ENCODE measurements at places on chromosomes 11 and 22.
A peak's percentile ranks its signal among the peaks of the same experiment; 100 is the strongest.

DNA sequence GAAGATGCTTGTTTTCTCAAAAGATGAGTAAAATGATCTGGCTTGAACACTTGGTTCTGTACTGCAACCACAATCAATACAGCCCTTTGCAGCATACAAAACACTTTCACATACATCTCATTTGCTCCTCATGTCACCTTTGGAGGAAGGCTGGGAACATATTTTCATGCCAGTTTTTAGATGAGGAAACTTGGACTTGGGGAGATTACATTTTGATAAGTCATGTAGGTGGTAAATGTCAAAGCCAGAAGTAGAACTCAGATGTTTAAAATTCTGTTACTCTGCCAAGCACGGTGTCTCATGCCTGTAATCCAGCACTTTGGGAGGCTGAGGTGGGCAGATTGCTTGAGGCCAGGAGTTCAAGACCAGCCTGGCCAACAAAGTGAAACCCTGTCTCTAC lies 121.8 kb downstream of the MICAL2 start:
- DNase-seq = no peak

DNA sequence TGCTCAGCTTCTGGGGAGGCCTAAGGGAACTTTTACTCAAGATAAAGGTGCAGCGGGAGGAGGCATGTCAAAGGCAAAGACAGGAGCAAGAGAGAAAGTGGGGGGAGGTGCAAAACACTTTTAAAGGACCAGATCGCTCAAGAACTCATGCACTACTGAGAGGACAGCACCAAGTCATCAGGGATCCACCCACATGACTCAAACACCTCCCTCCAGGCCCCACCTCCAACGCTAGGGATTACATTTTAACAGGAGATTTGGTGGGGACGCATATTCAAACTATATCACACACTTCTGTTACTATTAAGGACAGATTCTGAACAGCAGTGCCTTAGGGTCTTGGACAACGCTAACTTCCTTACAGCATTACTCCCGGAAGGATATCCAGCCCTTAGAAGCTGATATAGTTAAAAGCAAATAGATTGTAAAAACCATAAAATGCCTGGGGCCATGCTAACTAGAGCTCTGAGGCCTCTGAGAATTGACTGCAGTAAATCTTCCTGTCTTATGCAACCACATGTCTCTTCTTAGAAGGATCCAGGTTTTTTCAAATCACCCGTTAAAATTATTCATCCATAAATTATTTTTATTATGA lies 16.7 kb upstream of the ZC3H12C start:
- DNase-seq = no peak

DNA sequence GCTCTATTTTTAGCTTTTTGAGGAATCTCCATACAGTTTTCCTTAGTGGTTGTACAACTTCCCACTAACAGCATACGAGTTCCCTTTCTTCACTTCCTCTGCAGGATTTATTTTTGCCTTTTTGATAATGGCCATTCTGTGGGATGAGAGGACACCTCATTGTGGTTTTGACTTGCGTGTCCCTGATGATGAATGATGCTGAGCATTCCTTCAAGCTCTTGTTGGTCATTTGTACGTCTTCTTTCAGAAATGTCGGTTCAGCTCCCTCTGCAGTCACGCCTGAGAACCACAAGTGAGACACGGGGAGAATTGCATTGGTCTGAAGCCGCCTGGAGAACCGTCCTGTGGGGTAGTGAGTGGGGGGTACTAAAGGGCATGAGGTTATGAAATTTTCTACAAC lies 2.0 kb upstream of the KRTAP5-10 start:
- DNase-seq = peak; percentile 68

- DNase-seq = peak; percentile 43
Measured at GRCh38 chr22:19290400-19291217, 910 bp downstream of the CLTCL1 start.

DNA sequence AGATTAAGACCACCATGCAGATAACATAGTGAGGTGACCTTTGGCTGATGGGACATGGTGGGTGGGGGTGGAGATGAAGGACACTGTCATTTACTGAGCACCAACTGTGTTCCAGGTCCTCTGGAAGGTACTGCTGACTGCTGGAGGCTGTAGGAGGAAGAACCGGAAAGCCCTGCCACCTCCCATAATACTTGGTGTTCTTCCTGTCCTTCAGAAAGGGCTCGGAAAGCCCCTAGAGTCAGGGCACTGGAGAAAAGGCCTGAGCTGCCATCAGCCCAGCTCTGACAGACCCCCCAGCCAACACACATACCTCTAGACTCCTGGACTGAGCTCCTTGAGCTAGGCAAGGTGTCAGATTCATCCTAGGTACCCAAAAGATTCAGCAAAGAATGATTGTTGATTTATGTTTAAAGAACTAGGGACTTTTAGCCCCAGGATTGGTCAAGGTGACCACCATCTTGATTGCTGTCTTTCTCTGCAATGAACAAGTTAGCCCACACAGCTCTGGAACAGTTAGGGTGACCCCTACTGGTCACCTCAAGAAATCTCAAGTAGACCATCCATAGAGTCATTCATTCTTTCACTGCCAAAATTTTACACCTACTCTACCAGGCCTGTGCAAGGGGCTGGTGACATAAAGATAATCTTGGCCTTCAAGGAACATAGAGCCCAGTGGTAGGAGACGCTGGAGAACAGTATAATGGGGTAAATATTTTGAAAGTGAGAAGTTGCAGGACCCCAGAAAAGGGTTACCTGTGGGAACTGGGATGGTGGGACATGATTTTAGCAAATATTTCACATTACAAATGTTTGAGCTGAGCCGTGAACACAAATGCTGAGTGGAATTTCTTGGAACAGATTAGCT lies 39.4 kb downstream of the IRAG1 start:
- peak; percentile 82 for DNase-seq

DNA sequence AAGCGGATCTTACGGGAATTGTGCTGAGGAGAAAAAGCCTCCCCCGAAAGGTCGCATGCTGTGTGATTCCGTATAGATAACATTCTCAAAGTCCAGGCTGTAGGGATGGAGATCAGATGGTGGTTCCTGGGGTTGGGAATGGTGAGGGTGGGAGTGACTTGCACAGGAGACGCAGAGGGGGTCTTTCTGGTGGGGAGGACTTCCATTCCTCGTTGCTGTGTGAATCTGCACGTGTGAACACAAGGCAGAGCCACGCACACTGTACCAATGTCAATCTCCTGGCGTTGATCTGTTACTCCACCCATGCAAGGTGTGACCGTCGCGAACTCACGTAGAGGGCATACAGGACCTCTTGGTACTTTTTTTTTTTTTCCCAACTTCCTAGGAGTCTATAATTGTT lies 59.0 kb upstream of the KCNQ1OT1 start:
- DNase-seq = no peak

DNA sequence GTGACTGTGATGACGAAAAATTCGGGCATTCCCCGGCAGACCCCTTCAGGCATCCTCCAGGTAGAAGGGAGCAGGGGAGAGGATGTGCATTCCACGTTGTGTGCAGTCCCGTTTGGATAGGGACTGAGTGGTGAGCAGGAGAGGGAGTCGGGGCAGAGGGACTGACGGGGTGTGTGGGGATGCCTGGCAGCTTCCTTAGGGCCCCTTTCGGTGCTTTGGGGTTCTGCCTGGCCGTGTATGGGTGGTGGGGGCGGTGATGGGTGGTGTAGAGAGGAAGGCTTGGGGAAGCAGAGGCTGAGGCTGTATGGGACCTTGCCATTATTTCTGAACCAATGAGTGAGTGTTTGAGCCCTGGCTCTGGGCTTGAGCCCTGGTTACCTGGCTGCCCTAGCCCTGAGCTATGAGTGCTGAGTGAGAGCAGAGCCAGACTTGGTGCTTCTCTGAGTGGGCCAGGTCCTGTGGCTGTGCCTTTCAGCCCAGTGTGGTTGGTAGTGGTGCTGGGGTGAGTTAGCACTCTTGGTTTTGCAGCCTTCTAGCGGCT lies 914 bp downstream of the INPPL1 start:
- DNase-seq = peak; percentile 54
